ENCODE measurements at places on chromosomes 6 and 20. TPM values are rescaled to one million over a fixed set of nuclear protein-coding genes. Genes with fewer than 3 reads are reported as not detected.
A peak's percentile ranks its signal among the peaks of the same experiment; 100 is the strongest.

GRCh38 chr6:97067045-97067444 is 142.5 kb downstream of the KLHL32 start:
- no peak overlapping the region for H3K27ac ChIP-seq
- H3K27me3 ChIP-seq, result no peaks in the 10 kb centered on the region
- no peaks in the 10 kb centered on the region for H3K36me3 ChIP-seq
- no peak for DNase-seq
- H3K4me3 ChIP-seq, result no peak overlapping the region
- peaks cover 7% of the 10 kb centered on the region for H3K4me1 ChIP-seq

- no peak overlapping the region for H3K4me3 ChIP-seq
- no peaks in the 10 kb centered on the region for H3K36me3 ChIP-seq
- H3K27me3 ChIP-seq, result no peaks in the 10 kb centered on the region
- H3K4me1 ChIP-seq, result no peaks in the 10 kb centered on the region
- no peak overlapping the region for H3K27ac ChIP-seq
Observed at GRCh38 chr20:16166737-16167136, 406.5 kb downstream of the KIF16B start.

- no peaks in the 10 kb centered on the region for H3K27me3 ChIP-seq
- H3K4me1 ChIP-seq, result peaks cover 83% of the 10 kb centered on the region
- peak overlapping the region; percentile 61 for H3K27ac ChIP-seq
Observed at GRCh38 chr6:142937986-142938385, 7.0 kb downstream of the HIVEP2 start.

DNA sequence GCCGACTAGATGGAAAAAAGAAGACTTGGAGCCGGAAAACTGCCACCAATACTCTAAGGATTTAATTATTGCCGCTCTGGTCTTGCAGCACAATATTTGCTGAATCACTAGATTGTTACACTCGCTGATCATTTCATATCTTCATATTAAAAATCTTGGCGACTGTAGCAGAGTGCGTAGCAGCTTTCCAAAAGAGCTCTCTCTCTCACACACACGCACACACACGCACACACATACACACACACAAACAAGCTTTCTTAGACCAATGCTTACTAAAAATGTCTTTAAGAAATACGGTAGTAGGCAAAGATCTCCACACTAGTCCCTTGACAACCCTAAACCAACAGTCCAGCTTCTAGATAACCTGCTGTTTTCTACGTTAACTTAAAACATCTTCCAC is 7.7 kb downstream of the GRIK2 start:
- no peak overlapping the region for H3K27ac ChIP-seq
- peaks cover 3% of the 10 kb centered on the region for H3K36me3 ChIP-seq
- no peak overlapping the region for H3K4me3 ChIP-seq
- H3K4me1 ChIP-seq, result peaks cover 1% of the 10 kb centered on the region

DNA sequence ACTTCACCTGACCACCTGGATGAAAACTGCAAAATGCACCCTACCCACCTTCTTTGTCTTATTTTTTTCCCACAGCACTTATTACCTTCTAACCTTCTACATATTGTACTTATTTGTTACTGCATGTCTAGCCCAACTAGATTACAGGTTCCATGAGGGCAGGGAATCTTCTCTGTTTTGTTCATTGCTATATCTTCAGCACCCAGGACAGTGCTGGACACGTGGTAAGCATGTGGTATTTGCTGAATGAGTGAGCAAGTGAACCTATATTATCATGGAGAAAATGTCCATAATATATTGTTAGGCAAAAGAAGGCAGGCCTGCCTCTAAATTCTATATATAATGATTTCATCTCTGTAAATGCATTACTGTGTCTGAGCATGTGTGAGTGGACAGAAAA is 107.0 kb downstream of the TRERF1 start:
- no peaks in the 10 kb centered on the region for H3K27me3 ChIP-seq
- H3K4me1 ChIP-seq, result peaks cover 78% of the 10 kb centered on the region
- peak overlapping the region; percentile 34 for H3K27ac ChIP-seq
- DNase-seq, result no peak
- H3K36me3 ChIP-seq, result peaks cover 33% of the 10 kb centered on the region

- H3K36me3 ChIP-seq, result no peaks in the 10 kb centered on the region
- H3K27me3 ChIP-seq, result peaks cover 58% of the 10 kb centered on the region
- DNase-seq, result no peak
- H3K4me3 ChIP-seq, result no peak within 1 kb of the TSS
- no peak within 1 kb of the TSS for H3K27ac ChIP-seq
Observed at GRCh38 chr20:610130-611046, at the start of gene TCF15. Gene TCF15, minus strand, starts transcription at chr20:610309. Its CDS starts 72 bp downstream, at chr20:610237.

DNA sequence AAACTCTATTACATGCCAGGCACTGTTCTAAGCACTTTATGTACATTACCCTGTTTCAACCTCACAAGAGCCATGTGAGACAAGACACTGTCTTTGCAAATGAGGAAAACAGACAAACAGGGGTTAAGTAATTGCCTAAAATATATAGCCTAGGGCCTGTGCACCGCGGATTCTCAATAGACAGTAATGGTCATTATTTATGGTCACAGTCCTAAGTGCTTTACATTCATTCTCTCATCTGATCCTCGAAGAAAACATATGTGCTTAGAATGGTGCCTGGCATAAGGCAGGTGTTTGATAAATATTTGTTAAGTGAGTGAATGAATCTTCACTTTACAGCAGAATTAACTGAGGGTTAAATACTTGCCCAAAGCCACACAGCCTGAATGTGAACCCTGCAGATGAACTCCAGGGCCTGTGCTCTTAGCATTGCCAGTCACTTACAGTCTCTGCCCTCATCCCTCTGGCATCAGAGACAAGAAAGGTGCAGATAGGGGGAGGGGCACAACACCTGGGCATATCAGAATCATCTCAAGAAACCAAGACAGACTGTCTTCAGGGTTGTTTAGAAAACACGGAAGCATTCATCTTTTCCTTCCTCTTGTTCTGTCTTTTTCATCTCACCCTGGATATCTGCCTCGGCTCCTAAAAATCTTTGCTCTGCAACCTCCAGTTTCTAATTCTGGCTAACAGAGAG is 92.8 kb upstream of the SASH1 start:
- no peaks in the 10 kb centered on the region for H3K36me3 ChIP-seq
- H3K27ac ChIP-seq, result no peak overlapping the region
- no peak overlapping the region for H3K4me3 ChIP-seq
- DNase-seq, result no peak
- H3K27me3 ChIP-seq, result peaks cover 18% of the 10 kb centered on the region

- H3K27ac ChIP-seq, result no peak overlapping the region
- no peaks in the 10 kb centered on the region for H3K4me1 ChIP-seq
- H3K4me3 ChIP-seq, result no peak overlapping the region
- peaks cover 6% of the 10 kb centered on the region for H3K27me3 ChIP-seq
- no peaks in the 10 kb centered on the region for H3K36me3 ChIP-seq
Observed at GRCh38 chr20:58096880-58097423, 131.5 kb downstream of the ANKRD60 start.

- H3K27ac ChIP-seq, result peak within 1 kb of the TSS; percentile 90
- peak within 1 kb of the TSS; percentile 79 for H3K4me3 ChIP-seq
- DNase-seq, result peak; percentile 54
- H3K36me3 ChIP-seq, result peaks cover 57% of the 10 kb centered on the region
- peaks cover 60% of the 10 kb centered on the region for H3K4me1 ChIP-seq
Observed at GRCh38 chr20:56411759-56412472, at the start of gene CASS4. Gene CASS4, plus strand, starts transcription at chr20:56412260. Its CDS starts 199 bp downstream, at chr20:56412459.

GRCh38 chr6:109521080-109521479 is 38.1 kb upstream of the ZBTB24 start:
- no peak for DNase-seq
- no peak overlapping the region for H3K4me3 ChIP-seq
- H3K4me1 ChIP-seq, result peaks cover 13% of the 10 kb centered on the region
- peaks cover 8% of the 10 kb centered on the region for H3K36me3 ChIP-seq
- H3K27me3 ChIP-seq, result no peaks in the 10 kb centered on the region

- DNase-seq, result no peak
- peaks cover 2% of the 10 kb centered on the region for H3K4me1 ChIP-seq
- no peak overlapping the region for H3K4me3 ChIP-seq
Observed at GRCh38 chr6:137049095-137049494, 4.3 kb upstream of the IL20RA start.

GRCh38 chr20:31671324-31671723 is 33.6 kb downstream of the COX4I2 start:
- H3K4me1 ChIP-seq, result peaks cover 79% of the 10 kb centered on the region
- DNase-seq, result no peak
- H3K27me3 ChIP-seq, result no peaks in the 10 kb centered on the region
- H3K4me3 ChIP-seq, result no peak overlapping the region
- H3K27ac ChIP-seq, result peak overlapping the region; percentile 13

- H3K27me3 ChIP-seq, result no peaks in the 10 kb centered on the region
- no peaks in the 10 kb centered on the region for H3K36me3 ChIP-seq
- DNase-seq, result no peak
- no peak overlapping the region for H3K4me3 ChIP-seq
- H3K27ac ChIP-seq, result no peak overlapping the region
- H3K4me1 ChIP-seq, result peaks cover 11% of the 10 kb centered on the region
Observed at GRCh38 chr6:37125774-37126492, 44.0 kb upstream of the PIM1 start.

- DNase-seq, result no peak
- no peak overlapping the region for H3K4me3 ChIP-seq
- no peaks in the 10 kb centered on the region for H3K36me3 ChIP-seq
- H3K27ac ChIP-seq, result no peak overlapping the region
- no peaks in the 10 kb centered on the region for H3K27me3 ChIP-seq
Observed at GRCh38 chr20:21821358-21821757, 115.9 kb downstream of the PAX1 start.

GRCh38 chr6:113358063-113358583 is 499.0 kb upstream of the MARCKS start:
- no peak overlapping the region for H3K27ac ChIP-seq
- no peaks in the 10 kb centered on the region for H3K36me3 ChIP-seq
- no peaks in the 10 kb centered on the region for H3K4me1 ChIP-seq
- H3K4me3 ChIP-seq, result no peak overlapping the region
- no peaks in the 10 kb centered on the region for H3K27me3 ChIP-seq

DNA sequence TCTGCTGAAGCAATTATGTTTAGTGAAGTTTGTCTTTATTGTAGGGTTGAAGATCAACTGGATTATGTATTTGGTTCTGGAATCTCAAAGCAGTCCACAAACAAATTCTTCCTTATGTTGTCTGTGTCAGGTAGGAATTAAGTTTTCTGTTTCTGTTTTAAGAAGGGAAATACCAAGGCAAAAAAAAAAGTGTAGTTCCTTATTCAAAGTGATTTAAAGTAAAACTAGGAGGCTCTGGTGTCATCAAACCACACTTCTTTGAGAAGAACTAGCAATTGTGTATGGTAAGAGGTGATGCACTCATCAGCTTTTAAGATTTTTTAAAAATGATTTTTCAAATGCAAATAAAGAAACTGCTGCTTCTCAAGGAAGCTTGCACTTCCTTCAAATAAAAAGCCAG is 1.9 kb downstream of the FAM135A start:
- peak overlapping the region; percentile 42 for H3K4me3 ChIP-seq
- H3K27ac ChIP-seq, result peak overlapping the region; percentile 2
- H3K4me1 ChIP-seq, result peaks cover 25% of the 10 kb centered on the region
- DNase-seq, result no peak
- H3K36me3 ChIP-seq, result peaks cover 20% of the 10 kb centered on the region
- peaks cover 2% of the 10 kb centered on the region for H3K27me3 ChIP-seq

DNA sequence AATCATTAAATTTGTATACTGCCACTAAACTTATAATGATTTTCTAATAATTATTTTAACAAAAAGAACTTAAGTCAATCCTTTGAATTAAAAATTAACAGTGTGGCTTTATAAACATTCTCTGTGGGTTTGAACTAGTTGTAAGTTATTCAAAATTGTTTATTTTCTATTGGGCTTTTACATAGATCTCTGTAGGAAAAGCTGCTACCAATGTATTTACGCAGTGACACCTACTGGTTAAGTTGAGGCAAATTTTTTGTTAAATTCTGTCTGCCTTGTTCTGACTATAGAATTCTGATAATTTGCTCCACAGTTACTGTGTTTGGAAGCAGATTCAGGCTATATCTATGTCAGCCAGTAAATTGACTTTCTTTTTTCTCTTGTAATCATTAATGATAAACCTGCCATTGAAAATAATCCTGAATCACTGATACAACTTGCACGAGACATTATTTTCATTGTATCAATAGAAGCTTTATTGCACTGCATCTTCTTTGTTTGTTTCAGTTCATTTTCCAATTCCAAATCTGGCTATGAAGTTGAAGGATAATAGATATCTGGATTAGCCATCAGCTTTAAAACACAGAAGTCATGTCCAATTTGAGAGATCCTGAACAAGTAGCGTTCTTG is 66.0 kb upstream of the UTRN start:
- no peak overlapping the region for H3K27ac ChIP-seq
- peaks cover 1% of the 10 kb centered on the region for H3K27me3 ChIP-seq
- H3K4me3 ChIP-seq, result no peak overlapping the region
- H3K4me1 ChIP-seq, result peaks cover 33% of the 10 kb centered on the region

DNA sequence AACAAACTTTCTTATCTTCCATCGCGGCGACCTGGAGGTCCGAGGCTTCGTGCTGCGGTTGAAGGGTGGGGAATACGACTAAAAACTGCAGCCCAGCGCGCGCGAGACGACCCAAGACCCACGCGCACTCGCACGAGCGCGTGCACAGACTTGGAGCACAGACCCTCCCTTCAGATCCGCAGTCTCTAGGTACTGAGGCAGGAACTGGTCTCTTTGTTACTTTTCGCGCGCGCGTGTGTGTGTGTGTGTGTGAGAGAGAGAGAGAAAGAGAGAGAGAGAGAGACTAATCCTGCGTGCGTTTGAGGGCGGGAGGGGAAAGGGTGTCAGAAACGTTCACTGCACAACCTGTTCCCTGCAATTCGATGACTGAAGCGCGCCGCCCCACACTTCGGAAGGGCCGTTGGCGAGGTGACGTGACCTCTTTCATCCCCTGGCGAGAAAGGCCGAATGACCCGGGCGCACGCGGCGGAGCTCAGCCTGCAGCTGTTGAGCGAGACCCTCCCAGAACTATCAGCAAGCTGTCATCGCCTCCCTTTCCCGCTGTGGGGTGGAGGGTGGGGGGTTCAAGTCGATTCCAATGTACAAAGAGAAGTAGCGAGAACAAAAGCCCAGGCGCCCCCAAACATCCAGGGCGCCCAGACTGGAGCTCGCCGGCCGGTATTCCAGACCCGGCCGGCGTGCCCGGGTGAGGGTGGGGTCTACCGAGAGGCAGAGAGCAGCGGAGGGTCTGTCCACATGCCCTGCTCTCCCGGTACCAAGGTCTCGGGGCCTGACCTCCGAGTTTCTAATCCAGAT is 1.5 kb upstream of the TUBB2B start:
- peaks cover 45% of the 10 kb centered on the region for H3K4me1 ChIP-seq
- peak overlapping the region; percentile 71 for H3K4me3 ChIP-seq
- DNase-seq, result peak; percentile 41
- no peak overlapping the region for H3K27ac ChIP-seq

- peaks cover 2% of the 10 kb centered on the region for H3K27me3 ChIP-seq
- no peak overlapping the region for H3K4me3 ChIP-seq
- no peaks in the 10 kb centered on the region for H3K4me1 ChIP-seq
- no peak overlapping the region for H3K27ac ChIP-seq
- DNase-seq, result no peak
- no peaks in the 10 kb centered on the region for H3K36me3 ChIP-seq
Observed at GRCh38 chr6:21348504-21349195, 244.9 kb upstream of the SOX4 start.

GRCh38 chr6:89979481-89980119 is 85.3 kb downstream of the GJA10 start:
- H3K4me1 ChIP-seq, result peaks cover 4% of the 10 kb centered on the region
- no peak for DNase-seq
- H3K27me3 ChIP-seq, result no peaks in the 10 kb centered on the region

RAMACL gene
- not detected for total RNA-seq

LMBRD1 gene
- total RNA-seq, result 30.7 TPM

EEF1A2 gene
- 2.0 TPM for total RNA-seq

C6orf89 gene
- 51.8 TPM for total RNA-seq

PPIL1 gene
- 22.8 TPM for total RNA-seq

PSORS1C2 gene
- total RNA-seq, result not detected

IP6K3 gene
- not detected for total RNA-seq

CLVS2 gene
- not detected for total RNA-seq

C6orf58 gene
- not detected for total RNA-seq

GTSF1L gene
- not detected for total RNA-seq

SLC4A11 gene
- 1.6 TPM for total RNA-seq
